DMS153 (cell line): ENCODE measurements at places on chromosomes 12 and 14.

- no peak for DNase-seq
Observed at GRCh38 chr12:121611306-121611705, 15.0 kb upstream of the ORAI1 start.

- DNase-seq, result no peak
Observed at GRCh38 chr14:57051633-57052032, 217.1 kb downstream of the EXOC5 start.

DNA sequence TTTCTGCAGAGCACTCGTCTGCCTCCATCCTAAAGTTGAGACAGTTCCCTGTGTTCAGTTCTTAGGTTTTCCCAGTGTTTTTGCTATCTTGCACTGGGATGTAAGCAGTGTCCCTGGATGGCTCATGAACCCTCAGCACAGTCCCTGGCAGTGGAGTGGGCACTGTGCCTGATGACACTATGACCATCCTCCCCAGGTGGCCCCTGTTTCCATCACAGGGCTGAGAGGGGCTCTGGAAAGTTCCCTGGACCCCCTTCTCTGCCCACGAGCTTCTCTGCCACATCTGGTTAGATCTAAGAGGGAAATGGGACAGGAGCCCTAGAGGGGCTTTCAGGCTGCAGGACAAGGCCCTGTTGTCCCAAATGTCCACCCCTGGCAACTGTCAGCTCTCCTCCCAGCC, 249.8 kb upstream of the SFSWAP start:
- no peak for DNase-seq

DNA sequence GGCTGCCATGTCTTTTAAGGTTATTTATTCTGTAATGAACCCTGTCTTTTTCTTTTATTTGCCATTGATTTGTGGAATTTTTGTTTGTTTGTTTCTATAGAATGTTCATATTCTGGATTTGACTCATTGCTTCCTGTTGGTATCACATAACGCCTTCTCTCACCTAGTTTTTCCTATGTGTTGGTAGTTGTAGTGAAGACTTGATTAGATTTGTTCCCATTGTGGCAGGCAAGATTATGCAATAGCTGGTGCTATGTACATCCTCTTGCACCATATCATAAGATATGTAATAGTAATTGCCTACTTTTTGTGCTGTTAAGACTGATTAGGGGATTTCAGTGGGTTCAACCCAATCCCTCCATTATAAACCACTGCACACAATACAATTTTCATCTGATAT, 3.9 kb upstream of the KRT6B start:
- DNase-seq, result no peak

DNA sequence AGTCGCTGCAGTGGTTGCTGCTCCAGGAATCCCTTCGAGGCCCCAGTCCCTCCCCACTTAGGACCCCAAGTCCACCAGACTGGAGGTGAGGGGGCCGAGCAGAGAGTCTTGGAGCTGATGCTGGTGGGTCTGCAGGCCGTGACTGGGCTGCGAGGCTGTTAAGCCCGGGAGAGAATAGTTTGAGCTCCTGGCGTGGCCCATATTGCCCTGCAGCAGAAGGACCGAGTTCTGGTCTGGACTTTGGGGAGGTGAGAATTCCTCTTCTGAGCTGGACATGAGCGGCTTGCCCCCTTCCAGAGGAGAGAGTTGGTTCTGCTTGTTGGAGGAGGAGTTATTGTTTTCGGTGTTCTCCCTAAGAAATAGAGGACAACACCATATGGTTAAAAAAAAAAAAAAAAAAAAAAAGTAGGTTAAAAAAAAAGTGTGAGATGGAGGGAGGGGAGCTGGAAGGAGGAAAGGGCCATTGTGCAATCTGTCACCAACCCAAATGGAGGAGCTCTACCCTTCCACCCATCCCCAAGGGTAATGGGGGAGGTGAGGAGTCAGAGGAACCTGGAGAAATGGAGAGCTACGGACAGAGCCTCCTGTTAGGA, 3.0 kb downstream of the SIX1 start:
- no peak for DNase-seq

- DNase-seq, result no peak
Observed at GRCh38 chr12:121668750-121669520, 519 bp downstream of the MORN3 start.

- peak; percentile 65 for DNase-seq
Observed at GRCh38 chr12:1605129-1606020, 11.0 kb upstream of the FBXL14 start.

GRCh38 chr12:111389635-111390034, 16.1 kb upstream of the SH2B3 start:
- DNase-seq, result no peak

- DNase-seq, result no peak
Observed at GRCh38 chr12:92029136-92029535, 116.5 kb downstream of the BTG1 start.

- DNase-seq, result no peak
Observed at GRCh38 chr12:30529489-30530269, 166.0 kb downstream of the IPO8 start.
